ENCODE measurements at places on chromosomes 4 and X.

DNA sequence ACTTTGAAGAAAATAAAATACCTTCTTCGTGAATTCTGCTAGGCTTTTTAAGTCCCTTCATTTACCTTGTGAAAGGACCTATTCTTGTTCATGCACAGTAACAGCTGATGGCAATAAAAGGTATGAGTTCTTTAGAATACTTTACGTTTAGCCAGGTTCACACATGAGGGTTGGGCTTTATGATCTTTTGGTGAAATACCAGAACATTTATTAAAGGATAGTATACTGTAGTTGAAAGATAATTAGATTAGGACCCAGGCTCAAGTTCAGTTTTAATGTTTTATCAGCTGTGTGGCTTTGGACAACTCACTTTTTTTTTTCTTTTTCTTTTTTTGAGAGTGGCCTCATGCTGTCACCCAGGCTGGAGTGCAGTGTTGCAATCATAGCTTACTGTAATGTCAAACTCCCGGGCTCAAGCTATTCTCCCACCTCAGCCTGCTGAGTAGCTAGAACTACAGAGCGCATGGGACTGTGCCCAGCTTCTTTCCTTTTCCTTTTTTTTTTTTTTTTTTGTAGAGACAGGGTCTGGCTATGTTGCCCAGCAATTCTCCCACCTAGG is 28.2 kb upstream of the NEIL3 start:
- DNase-seq: no peak

GRCh38 chrX:39811376-39811775 is 286.4 kb downstream of the BCOR start:
- no peak for DNase-seq

- DNase-seq: no peak
Observed at GRCh38 chr4:26126994-26127393, 193.8 kb upstream of the RBPJ start.

DNA sequence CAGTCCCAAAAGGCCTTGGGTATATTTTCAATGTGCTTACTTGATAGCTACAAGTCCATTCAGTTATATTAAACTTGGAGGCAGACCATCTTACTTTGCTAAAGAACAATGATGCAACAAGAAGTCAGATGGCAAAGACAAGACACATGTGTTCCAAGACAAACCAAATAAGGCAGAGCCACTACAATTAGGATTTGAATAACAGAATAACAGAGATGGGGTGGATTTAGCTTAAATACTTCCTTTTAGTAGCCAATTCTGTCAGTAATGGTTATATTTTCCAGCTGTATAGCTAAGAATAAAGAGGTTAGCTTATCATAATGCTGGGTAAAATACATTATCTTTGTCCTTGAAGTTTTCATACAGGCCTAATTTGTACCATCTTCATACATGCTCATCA is 37.7 kb upstream of the FRAS1 start:
- no peak for DNase-seq

GRCh38 chr4:105146276-105147015 is at the start of gene TET2:
TSS of gene TET2 (plus strand) at chr4:105146876. CDS start at chr4:105233943, 87,067 bp downstream.
- peak; percentile 83 for DNase-seq

DNA sequence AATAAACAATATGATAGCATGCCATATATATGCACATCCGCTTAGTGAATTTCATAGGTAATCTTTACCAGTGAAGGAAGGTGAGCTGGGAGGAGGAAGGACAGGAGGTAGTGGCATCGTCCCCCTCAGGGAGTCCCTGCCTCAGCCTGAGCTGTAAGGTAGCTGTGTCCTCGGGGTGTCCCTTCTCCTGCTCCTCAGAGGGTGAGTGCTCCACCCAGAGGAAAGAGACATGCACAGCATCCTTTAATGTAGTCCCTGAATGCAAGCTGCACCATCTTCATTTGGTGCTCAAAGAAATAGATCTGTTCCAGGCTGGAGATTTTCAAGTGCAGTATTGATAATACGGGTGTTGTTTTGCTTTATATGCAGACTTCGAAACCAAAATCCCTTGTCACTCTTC is 330.4 kb upstream of the SFRP2 start:
- no peak for DNase-seq

- peak; percentile 89 for DNase-seq
Observed at GRCh38 chrX:53263597-53264094, 17.7 kb downstream of the IQSEC2 start.

All from ELR (cell line).